ENCODE measurements at places on chromosomes 5 and 9.

DNA sequence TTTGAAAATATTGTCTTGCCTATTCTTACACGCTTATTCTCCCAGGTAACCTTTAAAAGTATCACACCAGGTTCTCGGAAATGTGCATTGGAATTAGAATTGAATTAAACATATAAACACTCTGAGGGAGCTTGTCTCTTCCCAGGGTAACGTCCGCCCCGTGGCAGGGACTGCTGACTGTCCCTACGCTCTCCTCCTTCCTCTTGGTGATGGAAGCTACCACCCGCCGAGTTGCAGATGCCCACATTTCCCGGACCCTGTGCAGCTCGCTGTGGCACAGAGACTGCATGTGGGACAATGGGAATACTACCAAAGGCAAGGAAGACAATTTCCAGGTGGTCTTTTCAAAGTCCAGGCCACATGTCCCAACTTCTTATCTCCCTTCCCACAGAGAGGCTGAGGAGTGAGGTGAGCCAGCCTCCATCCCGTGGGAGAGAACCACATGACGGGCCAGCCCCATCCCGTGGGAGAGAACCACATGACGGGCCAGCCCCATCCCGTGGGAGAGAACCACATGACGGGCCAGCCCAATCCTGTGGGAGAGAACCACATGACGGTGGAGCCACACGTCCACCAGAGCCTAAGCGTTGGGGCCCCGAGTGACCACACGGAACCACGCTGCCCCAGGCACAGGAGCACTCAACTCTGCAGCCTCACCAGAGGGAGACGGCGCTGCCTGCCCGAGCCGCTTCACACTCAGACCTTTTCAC is 249.4 kb upstream of the IRX1 start:
- DNase-seq, result no peak

DNA sequence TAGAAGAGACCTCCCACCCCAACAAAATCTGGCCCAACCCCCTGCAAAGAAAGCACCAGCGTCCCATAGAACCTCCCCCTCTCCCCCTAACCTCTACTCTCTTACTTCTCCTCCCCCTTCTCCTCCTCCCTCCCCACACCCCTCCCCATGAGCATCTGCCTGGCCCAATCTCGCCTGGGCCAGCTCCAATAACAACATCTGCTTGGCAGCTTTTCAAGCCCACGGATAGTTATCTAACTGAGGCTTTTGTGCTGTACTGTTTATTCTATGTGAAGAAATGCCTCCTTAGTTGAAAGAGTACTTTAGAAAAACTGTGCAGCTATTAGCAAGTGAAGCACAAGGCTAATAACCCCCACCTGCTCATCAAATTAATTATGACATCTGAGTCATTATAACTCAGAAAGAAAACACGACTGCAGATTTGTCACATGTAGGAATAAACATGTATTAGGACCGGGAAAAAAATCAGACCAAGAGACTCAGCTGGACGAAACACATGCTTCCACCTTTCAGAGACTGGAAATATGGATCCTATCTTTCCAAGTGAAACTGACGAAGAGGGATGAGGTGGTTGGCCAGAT is 42.8 kb downstream of the NFIB start:
- no peak for DNase-seq

DNA sequence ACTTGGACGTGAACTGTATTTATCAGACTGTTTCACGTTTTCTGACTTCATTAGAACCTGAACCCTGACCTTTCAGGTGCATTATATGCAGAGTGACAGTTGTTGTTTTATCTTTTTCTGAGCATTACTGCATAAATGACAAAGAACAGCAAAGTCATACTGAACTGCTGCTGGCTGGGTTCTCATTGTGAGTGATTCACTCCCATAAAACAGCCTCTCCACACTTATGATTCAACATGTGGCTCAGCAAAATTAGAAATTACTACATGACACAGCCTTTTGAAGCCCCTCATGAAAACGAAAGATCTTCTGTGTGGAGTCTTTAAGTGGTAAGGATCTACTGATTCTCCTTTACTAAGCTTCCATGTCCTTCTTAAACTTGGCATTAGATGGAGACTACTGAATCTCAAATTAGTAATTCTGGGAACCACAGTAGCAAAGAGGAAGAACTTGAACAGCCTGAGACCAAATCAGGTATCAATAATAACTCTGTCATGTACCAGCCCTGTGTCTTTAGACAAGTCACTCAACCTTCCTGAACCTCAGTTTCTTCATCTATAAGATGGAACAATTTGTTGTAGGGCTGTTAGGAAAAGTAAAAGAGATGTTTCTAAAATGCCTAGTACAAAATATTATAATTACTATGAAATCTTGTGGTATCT is 172.3 kb upstream of the GNA14 start:
- no peak for DNase-seq

DNA sequence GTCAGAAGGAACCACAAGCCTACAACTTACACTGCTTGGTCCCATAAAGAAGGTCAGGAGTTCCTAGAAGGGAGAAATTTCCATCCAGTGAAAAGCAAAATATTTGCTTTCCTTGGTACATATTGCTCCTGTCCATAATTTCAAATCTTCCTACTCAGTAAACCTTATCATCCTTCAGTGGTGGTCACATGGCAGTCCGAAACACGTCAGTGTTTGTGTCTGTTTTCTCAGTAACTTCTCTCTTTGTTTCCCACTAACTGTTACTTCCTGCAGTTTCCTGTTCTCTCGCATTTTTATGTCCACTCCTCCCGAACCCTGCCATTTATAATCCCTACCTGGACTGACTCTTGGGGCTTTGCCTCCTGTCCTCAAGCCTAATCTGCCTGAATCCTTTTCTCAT is 129.1 kb downstream of the FANCC start:
- no peak for DNase-seq

DNA sequence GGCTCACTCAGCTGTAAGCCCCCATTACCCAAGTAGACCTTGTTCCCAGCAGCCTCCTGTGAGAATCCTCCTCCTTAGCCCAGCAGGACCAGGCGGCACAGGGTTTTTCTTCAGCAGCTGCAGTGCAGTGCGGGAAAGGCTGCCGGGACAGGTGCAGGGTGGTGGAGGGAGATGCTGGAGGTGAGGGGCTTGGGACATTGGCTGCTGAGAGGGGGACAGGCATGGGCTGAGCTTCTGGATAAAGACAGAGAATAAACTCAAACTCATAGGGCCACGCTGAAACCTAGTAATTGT is 174.7 kb downstream of the CACNA1B start:
- DNase-seq, result no peak

GRCh38 chr9:105822814-105823213 is 128.5 kb downstream of the TMEM38B start:
- DNase-seq, result no peak

DNA sequence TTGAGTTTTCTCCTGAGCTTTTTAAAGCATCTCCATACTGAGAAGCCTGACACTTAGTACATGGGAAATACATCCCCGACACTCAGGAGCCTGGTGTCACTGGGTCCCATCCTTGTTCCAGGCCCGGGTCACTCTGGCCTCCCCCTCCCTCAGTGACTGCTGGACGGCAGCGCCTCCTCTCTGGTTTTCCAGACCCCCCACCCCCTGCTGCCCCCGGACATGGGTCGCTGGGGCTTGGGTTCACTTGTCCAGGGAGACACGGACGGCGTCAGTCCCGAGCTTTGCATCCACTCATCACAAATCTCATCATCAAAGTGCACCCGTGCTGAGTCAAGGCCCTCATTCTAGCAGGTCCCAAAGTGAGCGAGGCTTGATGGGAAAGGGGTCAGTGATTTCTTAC is 243.0 kb downstream of the IRX2 start:
- no peak for DNase-seq

- no peak for DNase-seq
Measured at GRCh38 chr5:54302267-54302687, 8.1 kb downstream of the ARL15 start.

GRCh38 chr9:81116340-81117137 is 572.8 kb downstream of the TLE1 start:
- no peak for DNase-seq

DNA sequence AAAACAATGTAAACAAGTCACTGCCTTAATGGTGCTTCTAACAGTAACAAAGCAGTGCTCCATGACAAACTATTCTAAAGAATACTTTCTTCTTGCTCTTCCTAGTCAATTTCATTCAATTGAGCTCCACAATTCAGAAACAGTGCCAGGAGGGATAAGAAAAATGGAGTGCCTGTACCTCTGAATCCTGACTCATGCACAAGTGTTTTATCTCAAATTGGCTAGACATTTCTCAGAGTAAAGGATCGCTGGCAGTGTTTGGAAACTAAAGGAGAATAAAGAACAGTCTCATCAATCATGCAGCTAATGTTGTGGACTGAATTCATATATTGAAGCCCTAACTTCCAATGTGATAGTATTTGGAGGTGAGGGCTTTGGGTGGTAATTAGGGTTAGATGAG is 27.6 kb downstream of the SLC25A51 start:
- no peak for DNase-seq

DNA sequence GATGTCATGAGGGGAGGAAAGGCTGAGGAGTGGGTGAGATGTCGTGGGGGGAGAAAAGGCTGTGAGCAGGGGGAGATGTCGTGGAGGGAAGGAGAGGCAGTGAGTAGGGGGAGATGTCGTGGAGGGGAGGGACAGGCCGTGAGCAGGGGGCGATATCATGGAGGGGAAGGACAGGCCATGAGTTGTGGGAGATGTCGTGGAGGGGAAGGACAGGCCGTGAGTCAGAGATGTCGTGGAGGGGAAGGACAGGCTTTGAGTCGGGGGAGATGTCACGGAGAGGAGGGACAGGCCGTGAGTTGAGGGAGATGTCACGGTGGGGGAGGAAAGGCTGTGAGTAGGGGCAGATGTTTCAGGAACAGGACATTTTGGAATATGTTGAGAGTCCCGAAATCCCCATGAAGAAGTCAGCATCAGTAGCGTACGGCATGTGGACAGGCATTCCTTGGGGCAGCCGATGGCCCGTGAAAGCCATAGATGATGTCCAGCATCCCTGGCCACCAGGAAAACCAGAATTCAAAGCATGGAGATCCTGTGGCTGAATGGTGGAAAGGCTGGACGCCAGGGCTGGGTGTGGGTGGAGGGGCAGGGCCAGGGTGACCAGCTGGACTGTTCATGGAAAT is 8.3 kb upstream of the SLC6A19 start:
- DNase-seq, result no peak

DNA sequence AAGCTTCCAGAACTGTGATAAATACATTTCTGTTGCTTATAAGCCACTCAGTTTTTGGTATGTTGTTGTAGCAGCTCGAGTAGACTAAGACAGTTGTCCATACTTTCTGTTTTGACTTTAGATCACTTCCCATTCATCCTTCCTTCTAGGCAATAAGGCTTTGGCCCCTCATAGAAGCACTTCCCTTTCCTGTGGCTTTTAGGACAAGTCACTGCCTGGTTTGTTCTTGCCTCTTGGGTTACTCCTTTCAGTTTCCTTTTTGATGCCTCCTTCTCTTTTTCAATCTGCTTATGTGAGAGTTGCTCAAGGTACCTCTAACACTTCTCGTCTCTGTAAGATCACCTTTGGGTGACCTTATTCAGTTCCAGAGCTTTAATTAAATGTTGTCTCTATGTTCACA is 72.4 kb upstream of the NTRK2 start:
- DNase-seq, result no peak

DNA sequence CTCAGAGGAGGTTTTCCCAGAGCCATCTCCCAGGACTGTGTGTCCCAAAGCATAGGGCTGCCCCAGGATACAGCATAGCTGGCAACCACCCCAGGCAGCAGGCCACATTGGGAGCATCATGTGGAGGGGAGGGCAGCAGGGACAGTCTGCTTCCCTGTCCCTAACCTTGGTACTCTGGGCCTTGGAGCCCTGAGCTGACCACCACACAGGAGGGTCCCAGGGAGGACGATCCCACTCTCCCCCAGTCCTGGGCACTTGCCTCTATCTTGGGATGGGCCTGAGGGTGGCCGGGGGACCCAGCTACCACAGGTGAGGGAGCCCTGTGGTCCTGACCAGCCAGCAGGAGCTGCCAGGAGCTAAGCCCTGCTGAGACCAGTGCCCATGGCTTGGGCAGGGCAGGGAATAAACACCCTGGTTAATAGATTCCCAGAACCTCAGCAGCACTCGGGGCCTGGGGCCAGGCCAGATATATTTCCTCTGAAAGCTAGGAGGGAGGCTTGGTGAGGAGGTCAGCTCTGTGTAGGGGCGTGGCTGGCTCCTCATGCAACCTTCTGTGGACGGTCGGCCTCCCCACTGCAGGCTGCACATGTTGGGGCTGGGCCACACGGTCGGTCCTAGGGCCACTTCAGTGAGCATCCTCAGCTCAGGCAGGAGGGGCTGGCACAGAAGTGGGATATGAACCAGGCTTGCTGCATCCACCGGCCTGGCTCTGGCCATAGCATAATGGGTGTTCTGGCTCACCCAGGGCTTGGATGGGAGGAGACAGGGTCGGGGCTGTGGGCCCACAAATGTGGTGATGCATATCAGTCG is 4.2 kb downstream of the NINJ1 start:
- no peak for DNase-seq

- no peak for DNase-seq
Measured at GRCh38 chr5:126195410-126196100, 227.7 kb upstream of the GRAMD2B start.

- DNase-seq, result no peak
Measured at GRCh38 chr5:62460578-62460983, 48.0 kb downstream of the IPO11 start.

GRCh38 chr5:375921-376798 is 54.6 kb downstream of the AHRR start:
- DNase-seq, result no peak

- no peak for DNase-seq
Measured at GRCh38 chr5:24777392-24777791, 132.6 kb upstream of the CDH10 start.

GRCh38 chr9:90858457-90858901 is 56.9 kb downstream of the SYK start:
- no peak for DNase-seq

- no peak for DNase-seq
Measured at GRCh38 chr5:45105491-45105994, 296.8 kb downstream of the MRPS30 start.

GRCh38 chr5:155953335-155953734 is 373.6 kb upstream of the SGCD start:
- DNase-seq, result no peak

DNA sequence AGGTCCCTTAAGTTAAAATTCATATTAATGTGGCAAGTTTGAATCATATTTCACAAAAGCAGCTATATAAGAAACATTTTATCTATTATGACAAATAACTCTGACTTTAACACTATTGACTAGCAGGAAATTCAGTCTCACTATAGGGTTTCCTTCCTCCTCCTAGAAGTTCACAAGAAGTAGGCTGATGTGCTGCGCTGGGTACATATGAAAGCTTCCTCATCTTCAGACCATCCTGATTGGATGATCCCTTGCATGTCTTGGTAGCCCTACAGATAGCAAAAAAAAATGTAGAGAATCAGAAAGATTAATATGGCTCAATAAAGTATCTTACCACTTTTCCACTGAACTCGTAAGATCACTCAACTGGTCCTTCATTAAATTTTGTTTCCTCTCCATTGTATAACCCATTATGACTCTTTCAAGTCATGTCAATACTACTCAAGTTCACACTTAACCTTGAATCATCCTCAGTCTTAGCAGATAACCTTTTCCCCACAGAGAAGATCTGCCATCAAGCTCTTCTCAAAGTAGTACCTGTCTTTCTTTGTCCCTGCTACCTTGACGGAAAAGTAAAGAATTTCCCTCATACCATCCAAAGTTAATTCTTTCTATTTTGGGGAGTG is 11.5 kb upstream of the PSIP1 start:
- no peak for DNase-seq
